GM13977 (cell line): ENCODE measurements at places on chromosomes 2 and 18.

- no peak for DNase-seq
Observed at GRCh38 chr18:57836557-57836956, 33.4 kb upstream of the ATP8B1 start.

- no peak for DNase-seq
Observed at GRCh38 chr2:236061899-236062298, 106.3 kb downstream of the GBX2 start.

DNA sequence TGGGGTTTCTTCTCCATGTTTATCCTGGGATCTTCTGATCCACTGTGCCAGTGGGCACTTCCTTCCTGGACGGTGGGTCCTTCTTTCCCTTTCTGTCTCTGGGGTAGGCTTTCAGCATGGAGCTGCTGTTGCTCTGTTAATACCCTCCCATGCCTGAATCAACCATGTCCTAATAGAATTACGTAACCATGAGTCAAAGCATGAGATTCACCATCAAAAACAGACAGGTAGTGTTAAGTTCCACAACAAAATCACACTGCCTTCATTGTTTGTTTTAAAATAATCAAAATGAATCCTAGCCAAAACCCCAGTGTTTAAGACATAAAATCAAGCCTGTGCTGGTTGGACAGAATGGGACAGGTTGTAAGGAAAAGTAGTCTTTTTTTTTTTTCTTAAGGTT is 37.5 kb downstream of the GNAL start:
- no peak for DNase-seq

- no peak for DNase-seq
Observed at GRCh38 chr2:3280683-3281520, 96.7 kb downstream of the EIPR1 start.

GRCh38 chr2:70123829-70124116 is 36.5 kb downstream of the PCBP1 start:
- DNase-seq = no peak

DNA sequence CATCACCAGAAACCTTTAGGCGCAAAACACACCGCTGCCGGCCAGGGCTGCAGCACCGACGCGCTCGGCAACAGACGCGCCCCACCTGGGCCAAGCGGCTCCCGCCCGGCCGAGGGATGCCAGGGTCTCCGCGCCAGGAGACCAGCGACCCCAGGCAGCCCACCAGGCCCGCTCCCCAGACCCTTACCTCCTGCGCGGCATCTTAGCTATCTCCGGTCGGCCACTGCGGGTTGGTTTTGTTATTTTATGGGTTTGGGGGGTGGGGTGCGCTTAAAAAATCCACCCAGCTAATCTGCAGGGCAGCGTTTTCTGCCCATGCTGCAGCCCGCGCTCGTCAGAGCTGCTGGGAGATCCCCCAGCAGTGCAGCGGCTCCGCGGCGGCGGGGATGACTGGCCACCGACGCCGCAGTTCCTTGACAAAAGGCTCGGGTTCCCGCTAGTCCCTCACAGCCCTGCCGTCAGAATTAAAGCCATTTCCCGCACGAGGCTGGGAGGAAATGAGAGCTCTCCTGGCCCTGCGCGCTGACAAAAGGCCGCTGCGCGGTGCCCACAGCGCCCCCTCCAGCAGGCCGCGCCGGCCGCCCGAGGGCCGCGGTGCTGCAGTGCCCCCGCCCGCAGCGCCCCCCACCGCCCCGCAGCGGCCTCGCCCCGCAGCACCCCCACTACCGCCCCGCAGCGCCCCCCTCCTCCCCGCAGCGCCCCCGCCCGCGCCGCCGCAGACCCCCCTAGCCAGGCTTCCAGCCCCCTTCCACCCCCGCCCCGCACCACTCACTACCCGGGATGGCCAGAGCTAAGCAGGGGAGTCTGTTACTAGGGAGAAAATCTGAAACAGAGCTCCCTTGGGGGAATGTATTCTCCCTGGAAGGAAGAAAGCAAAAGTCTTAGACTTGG is at the start of gene ADD2:
ADD2 (minus strand) TSS at position 502 of the 891 bp plus-strand sequence. CDS start 61,792 bp downstream, outside the sequence.
- DNase-seq = peak; percentile 75

DNA sequence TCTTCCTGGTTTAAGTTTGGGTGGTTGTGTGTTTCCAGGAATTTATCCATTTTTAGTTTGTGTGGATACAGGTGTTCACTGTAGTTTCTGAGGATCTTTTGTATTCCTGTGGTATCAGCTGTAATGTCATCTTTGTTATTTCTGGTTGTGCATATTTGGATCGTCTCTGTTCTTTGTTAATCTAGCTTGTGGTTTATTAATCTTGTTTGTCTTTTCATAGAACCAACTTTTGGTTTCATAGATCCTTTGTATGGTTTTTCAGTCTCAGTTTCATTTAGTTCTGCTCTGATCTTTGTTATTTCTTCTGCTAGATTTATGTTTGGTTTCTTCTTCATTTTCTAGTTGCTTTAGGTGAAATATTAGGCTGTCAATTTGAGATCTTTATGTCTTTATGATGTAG is 202.4 kb upstream of the ZSWIM2 start:
- peak; percentile 13 for DNase-seq

DNA sequence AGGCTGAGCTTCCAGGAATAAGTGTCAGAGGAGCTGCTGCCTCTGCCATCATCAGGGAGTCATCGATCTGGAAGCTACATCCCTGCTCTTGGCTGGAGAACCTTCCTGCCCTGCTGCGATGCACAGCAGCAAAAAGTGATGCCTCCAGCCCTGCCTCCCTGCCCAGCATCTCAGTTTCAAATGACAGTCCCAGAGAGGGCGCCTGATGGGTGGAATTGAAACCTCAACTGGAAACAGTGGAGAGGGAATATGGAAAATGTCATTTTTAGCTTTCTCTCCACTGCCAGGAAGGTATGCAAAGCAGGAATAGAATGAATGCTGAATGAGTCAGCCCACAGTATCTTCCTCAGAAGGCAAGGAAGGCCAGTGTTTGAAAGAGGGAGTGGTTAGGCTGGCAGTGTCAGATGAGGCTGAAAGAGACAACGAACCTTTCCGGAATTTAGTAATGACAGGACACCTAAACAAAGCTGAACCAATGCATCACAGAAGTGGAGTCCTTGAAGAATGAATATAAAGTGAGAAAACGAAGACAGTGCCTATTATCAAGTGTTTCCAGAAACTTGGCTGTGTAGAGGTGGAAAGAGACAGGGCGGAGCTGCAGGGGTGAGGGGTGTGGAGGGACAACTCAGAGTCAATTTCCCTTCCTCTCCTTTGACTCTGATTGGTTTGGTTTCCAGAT is 153.9 kb upstream of the NDUFV2 start:
- no peak for DNase-seq

- DNase-seq = no peak
Observed at GRCh38 chr2:101112772-101113157, 38.4 kb downstream of the TBC1D8 start.

DNA sequence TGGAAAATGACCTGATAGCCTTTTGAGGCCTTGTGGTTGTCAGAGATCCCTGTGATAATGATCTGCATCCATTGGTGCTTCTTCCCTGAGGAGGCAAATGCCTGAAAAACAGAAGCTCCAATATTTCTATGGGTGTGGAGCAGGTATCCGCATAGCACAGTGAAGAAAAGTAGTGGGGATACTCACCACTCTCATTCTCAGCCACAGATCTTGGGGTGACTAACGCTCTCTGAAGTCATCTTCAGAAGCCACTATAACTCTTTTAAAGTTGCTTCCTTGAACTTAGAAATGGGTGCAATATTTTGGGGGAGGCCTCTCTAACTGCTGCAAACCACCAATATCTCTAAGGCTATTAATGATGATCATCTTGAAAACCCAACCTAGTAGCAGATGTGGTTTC is 46.2 kb downstream of the ARHGAP15 start:
- DNase-seq = no peak

GRCh38 chr18:48546396-48546795 is 7.6 kb downstream of the CTIF start:
- DNase-seq = no peak
